ENCODE measurements at places on chromosomes 6 and 20. TPM values are rescaled to one million over a fixed set of nuclear protein-coding genes. Genes with fewer than 3 reads are reported as not detected.

Gene GFOD1
- total RNA-seq: 5.8 TPM

Gene AFDN
- 14.0 TPM for total RNA-seq

Gene OR12D3
- total RNA-seq: not detected

Gene VARS2
- 81.1 TPM for total RNA-seq

Gene MYT1
- 0.14 TPM for total RNA-seq

Gene GLP1R
- 0.94 TPM for total RNA-seq

Gene TMEM244
- total RNA-seq: not detected

Gene HLA-DQA2
- total RNA-seq: 0.11 TPM

Gene OLIG3
- total RNA-seq: not detected

Gene LHFPL5
- not detected for total RNA-seq

Gene OPRL1
- 0.50 TPM for total RNA-seq

Gene RGS17
- total RNA-seq: not detected

Gene OPRM1
- total RNA-seq: not detected

Gene PPP1R16B
- 78.8 TPM for total RNA-seq

Gene GRIK2
- not detected for total RNA-seq

Gene DEF6
- 86.6 TPM for total RNA-seq

Gene PRIM2
- 42.3 TPM for total RNA-seq

Gene RANBP9
- 50.8 TPM for total RNA-seq

Gene CMTR1
- 65.3 TPM for total RNA-seq

Gene ARMH2
- not detected for total RNA-seq

Gene PGC
- not detected for total RNA-seq

Gene KCNK5
- 12.7 TPM for total RNA-seq

Gene NFATC2
- 38.5 TPM for total RNA-seq

Gene TNF
- 93.3 TPM for total RNA-seq

Gene UBE2C
- 175 TPM for total RNA-seq

Gene SAPCD1
- total RNA-seq: 13.2 TPM

Gene EYS
- total RNA-seq: not detected

Gene SLC25A27
- 1.2 TPM for total RNA-seq

Gene FAM110A
- 15.5 TPM for total RNA-seq

Gene COQ3
- total RNA-seq: 13.5 TPM

Gene SIRPB1
- 1.0 TPM for total RNA-seq

Gene DEFB124
- not detected for total RNA-seq

Gene DDAH2
- 5.6 TPM for total RNA-seq

Gene MICB
- 19.6 TPM for total RNA-seq

Gene IL17F
- total RNA-seq: 157 TPM

Gene GJA10
- not detected for total RNA-seq

Gene ECT2L
- not detected for total RNA-seq

Gene CYP24A1
- 0.07 TPM for total RNA-seq

Gene BHLHE23
- not detected for total RNA-seq

Gene TSHZ2
- total RNA-seq: 25.9 TPM

Gene LY86
- 0.90 TPM for total RNA-seq

Gene WFDC8
- not detected for total RNA-seq

Gene SUMO4
- total RNA-seq: 4.7 TPM

Gene GPX5
- not detected for total RNA-seq

Gene ARID1B
- 53.6 TPM for total RNA-seq

Gene ABHD16B
- 0.16 TPM for total RNA-seq

Gene FNDC1
- total RNA-seq: not detected

Gene GINS1
- 32.7 TPM for total RNA-seq

Gene BPIFA1
- total RNA-seq: not detected

Gene FBXO5
- total RNA-seq: 48.7 TPM

Gene NNAT
- total RNA-seq: 0.42 TPM

Gene POPDC3
- not detected for total RNA-seq

Gene BMP7
- not detected for total RNA-seq

Gene PRDM13
- total RNA-seq: not detected

Gene ZNF391
- 6.2 TPM for total RNA-seq

Gene ACSS1
- total RNA-seq: 10.7 TPM
